NCI-H2081 treated with DMSO at 0.1 percent for 48 hours (cell line): ENCODE measurements at places on chromosomes 5 and 9.

GRCh38 chr5:158629591-158630312, 470.0 kb downstream of the EBF1 start:
- no peak for DNase-seq

- DNase-seq, result no peak
These were observed 32.0 kb downstream of the PTGS1 start for GRCh38 chr9:122402874-122403273.

DNA sequence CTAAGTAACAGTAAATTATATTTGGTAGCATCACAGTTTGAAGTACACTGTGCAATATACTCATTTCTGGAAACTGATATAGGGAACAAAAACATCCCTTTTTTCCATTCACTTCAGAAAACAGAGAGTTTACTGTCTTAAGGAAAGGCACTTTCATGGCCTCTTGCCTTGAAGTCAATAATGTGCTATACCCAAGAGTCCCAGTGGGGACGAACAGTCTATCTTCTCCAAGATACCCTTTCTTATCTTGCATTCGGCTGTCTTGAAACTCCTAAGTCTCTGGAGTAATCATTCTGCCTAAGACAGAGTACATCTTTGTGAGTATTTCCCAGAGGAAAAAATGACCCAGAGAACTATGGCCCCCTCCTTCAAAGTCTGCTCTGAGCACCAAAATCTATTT, 107.1 kb downstream of the SLC1A3 start:
- DNase-seq, result no peak

DNA sequence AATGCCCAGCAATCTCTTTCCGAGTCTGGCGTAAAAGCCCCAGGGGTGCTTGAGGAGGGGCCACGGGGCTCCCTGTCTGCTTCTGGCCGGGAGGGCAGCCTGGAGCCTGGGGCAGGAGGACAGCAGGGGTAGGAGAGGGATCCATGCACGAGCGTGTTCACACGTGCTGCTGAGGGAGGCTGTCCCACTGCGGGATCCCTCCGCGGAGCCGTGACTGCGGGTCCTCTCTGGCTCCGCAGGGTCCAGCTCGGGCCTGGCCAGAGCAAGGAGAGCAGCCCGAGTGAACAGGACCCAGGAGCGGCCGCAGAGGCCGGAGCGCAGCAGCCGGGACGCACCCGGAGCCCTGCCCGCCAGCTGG, 78.4 kb downstream of the ZNF354C start:
- DNase-seq, result no peak

DNA sequence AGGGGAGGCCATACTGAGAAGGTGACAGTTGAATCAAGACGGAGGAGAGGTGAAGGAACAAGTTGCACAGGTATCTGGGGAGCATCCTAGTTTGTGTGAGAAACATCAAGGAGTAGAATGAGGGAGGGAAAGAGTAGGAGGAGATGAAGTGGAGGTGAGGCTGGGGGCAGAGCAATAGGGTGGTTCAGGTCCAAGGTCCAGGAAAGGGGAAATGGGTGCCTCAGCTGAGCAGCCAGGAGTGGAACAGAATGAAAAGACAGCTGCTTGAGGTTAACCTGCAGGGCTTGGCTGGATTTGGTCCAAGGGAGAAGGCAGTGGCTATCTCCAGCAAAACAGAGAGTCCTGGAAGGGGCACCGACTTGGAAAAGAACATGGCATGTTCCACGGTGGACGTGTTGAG, 5.3 kb downstream of the SLC1A1 start:
- no peak for DNase-seq

- DNase-seq, result no peak
These were observed 13.0 kb downstream of the SNX24 start for GRCh38 chr5:122858451-122858850.

- no peak for DNase-seq
These were observed 44.4 kb upstream of the ANKRD55 start for GRCh38 chr5:56277573-56277972.

- DNase-seq, result no peak
These were observed 398.3 kb downstream of the ANXA1 start for GRCh38 chr9:73549991-73550390.

GRCh38 chr5:20032896-20033295, 44.9 kb upstream of the CDH18 start:
- no peak for DNase-seq

DNA sequence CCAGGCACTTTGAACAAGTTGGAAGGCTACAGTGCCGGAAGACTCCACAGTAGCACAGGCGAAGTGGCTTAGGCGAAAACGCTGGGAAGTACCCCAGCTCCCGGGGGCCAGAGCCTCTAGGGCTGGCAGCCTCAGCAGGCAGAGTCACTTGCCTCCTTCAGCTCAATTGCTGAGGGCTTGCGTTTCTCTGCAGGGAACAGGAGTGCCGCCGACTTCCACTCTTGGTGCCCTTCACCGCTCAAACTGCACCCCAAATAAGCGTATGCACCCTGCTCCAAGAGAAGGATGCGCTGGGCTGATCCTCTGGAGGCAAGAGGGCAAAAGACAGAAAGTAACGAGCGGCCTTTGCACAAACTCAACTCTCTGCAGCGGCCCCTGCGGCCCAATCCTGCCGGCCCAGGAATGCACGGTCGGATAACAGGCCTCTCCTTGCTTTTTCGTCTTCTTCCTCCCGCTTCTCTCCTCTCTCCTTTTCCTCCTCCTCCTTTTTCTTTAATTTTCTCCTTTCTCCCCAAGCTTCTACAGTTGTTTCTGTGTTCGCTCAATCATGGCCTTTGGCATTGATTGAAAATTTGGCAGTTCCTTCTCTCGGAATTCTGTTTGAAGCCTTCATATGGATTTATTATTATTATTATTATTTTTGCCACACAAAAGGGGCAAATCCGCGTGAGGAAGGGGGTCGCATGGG, 1.1 kb upstream of the S1PR3 start:
- no peak for DNase-seq

- DNase-seq, result no peak
These were observed 59.2 kb downstream of the MEGF9 start for GRCh38 chr9:120655005-120655622.

DNA sequence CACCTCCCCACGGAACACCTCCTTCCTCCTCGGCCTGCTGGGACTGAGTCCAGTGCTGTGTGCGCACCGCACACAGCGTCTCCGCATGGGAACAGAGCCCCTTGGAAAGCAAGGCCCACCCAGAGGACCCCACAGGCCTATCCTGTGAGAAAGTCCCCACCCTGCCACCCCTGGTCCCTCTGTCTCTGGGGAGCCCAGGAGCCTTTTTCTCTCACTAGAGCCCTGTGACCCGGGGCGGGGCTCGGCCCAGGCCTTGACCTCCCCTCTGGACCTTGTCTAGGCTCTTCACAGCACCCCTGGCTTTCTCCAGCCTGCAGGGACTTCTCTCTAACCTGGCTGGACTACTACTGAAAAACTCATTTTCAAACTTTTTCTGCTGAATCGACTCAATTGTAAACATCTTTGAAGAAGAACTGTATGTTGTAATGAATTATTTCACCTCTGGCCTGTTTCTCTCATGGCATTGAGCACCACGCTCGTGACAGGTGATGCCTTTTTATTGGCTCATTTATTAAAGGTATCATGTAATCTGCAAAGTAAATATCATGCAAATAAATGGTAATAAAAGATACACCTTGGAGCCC, 89.2 kb downstream of the IRX1 start:
- no peak for DNase-seq

DNA sequence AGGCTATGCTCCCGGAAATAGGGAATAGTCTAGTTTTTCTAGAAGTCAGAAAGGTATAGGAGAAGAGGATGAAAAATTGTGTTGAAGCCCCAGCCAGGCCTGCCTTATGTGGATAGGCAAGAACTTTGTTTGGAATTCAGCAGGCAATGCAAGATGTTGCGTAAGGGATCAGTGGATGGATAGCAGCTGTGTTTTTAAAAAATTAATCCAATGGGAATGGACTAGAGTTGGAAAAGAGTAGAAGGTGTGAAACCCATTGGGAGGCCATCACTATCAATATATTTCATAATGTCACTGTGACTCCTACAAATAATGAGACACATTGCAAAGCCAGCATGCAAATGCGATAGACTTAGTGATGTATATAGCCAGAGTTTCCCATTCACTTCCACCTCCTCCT, 281.9 kb downstream of the MARCHF11 start:
- DNase-seq, result no peak

DNA sequence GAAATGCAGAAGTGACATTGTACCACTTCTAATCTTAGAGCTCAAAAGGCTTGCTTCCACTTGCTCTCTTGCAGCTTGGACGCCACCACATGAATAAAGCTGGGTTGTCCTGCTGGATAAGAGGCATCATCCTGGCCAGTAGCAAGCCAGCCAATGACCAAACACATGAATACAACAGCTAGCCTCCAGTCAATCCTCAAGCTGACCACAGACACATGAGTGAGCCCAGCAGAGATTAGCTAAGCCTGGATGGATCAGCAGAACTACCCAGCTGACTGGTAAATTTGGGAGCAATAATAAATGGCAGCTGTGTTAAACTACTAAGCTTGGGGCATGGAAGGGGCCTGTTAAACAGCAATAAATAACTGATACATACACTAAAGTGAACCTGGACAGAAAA, 121.1 kb upstream of the SLC12A2 start:
- no peak for DNase-seq

DNA sequence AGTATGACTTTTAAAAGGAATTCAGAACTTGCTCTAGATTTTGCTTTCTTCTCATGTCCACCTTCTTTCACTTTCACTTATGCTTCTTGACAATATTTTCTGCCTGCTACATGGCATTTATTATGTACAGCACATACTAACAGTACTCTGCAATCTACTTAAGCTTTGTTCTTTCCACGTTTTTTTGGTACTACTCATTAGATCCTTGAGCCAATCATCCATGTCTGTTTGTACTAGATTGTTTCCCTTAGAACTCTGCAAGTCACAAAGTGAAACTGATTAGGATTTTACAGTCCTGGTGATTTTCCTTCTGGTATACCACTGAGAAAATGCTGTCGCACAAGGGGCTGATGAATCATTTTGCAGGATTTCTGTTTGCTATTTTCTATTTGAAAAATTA, 78.3 kb downstream of the PARP8 start:
- no peak for DNase-seq

- DNase-seq, result no peak
These were observed 133.5 kb upstream of the DAP start for GRCh38 chr5:10894445-10895054.

GRCh38 chr5:89399548-89399947, 516.6 kb upstream of the MEF2C start:
- DNase-seq, result no peak

DNA sequence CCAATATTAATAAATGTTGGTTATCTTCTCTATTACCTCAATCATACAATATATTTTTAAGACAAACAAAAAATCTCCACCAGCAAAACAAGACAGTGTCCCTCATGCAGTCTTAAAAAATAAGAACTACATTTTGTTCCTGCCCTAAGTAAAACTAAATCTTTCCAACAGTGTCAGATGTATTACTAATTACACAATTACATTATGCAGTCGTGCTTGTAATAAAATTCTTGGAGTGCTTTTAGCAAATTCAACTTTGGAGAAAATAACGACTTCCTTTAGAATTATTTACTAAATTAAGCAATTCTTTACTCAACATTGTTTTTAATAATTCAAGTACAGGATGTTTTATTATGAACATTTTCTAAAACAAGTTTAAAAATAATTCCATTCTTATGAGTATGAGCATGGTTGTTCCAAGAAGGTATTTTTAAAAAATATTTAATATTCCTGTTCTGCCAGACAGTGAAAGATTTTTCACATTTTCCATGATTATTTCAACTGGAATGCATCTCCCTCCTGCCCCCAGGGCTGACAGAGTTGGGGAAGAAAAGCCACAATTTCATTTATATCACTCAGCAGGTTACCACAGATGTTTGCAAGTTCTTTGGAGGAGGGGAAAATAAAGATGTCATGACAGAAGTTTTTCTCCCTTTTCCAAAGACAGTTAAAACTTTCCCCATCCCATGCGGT, 137.9 kb downstream of the FAM114A2 start:
- no peak for DNase-seq

DNA sequence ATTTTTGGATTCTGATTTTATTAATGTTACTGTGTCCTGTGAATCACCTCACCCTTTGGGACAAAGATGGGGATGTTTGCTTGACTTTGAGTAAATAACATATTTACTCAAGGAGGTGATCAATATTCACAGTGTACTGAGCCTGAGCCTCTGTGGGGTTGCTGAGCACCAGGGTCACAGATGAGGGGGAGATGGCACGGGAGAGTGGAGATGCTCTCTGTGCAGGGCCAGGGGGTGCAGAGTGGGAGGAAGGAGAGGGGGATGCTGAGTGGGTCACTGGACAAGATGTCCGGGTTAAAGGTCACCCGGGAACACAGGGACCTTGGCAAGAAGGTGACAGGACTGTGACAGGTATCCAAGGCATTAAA, 4.0 kb downstream of the SQSTM1 start:
- DNase-seq, result no peak

DNA sequence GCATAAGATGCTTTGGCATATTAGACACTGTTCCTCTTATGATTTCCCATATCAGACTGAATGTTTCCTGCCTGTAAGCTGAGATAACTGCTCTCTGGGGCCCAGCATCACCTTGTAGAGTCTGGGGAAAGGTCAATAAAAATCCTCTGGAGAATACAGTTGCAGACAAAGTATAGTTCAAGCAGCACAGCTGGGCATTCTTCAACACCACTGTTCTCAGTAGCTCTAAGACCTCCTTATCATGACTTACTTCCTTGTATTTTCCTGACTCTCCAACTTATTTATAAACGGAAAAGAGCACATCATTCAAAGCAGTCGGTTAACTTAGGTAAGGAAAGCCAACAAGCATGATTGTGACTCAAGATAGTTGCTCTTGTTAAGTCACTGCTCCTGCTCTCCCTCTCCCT, 208.7 kb upstream of the RASEF start:
- DNase-seq, result no peak

GRCh38 chr5:173873306-173873922, 14.7 kb upstream of the CPEB4 start:
- DNase-seq, result no peak

GRCh38 chr9:92245005-92245797, 48.3 kb downstream of the IARS1 start:
- no peak for DNase-seq

DNA sequence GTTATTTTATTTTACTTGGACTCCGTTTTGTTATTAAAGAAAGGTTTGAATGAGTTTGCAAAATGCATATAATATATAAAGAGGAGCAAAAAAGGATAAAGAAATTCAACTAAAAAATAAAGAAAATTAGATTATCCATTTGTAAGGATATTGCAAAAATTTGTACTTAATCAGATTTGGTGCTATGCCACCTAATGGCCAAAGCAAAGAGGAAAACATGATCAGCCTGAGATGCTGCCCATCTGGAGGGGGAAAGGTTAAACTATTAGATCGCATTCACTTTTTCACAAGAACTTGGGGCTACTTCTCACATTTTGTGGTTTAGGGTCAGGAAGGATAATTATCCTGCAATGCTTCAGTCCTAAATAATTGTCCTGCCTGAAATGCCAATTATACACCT, 350.6 kb downstream of the MLLT3 start:
- no peak for DNase-seq

DNA sequence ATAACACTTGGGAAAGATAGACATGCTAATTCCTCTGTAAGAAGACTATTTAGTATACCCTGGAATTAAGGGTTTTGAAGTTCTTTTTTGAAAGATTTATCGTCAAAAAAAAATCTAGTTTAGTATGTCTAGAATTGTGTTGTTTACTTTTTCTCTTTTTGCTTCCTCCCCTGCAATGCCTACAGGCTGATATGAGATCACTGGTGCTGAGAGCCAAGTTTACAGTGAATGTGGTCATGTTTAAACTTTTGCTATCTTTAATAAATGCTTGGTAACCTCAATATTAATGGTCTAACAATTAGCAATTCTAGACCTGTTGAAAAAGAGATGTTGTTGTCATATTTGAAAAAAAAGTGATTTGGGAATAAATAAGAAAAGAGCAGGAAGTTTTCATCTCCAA, 86.1 kb downstream of the CWC27 start:
- no peak for DNase-seq

GRCh38 chr9:78622126-78622525, 325.2 kb downstream of the PSAT1 start:
- no peak for DNase-seq
